Fibroblast of pulmonary artery (primary cell): ENCODE measurements at places on chromosomes 13 and 19.

GRCh38 chr19:17255150-17255621 lies 9.4 kb downstream of the USHBP1 start:
- no peak for DNase-seq

- DNase-seq, result no peak
These were observed 4.6 kb upstream of the SLC25A30 start for GRCh38 chr13:45422731-45423292.

GRCh38 chr13:109899316-109899715 lies 112.9 kb upstream of the IRS2 start:
- no peak for DNase-seq

DNA sequence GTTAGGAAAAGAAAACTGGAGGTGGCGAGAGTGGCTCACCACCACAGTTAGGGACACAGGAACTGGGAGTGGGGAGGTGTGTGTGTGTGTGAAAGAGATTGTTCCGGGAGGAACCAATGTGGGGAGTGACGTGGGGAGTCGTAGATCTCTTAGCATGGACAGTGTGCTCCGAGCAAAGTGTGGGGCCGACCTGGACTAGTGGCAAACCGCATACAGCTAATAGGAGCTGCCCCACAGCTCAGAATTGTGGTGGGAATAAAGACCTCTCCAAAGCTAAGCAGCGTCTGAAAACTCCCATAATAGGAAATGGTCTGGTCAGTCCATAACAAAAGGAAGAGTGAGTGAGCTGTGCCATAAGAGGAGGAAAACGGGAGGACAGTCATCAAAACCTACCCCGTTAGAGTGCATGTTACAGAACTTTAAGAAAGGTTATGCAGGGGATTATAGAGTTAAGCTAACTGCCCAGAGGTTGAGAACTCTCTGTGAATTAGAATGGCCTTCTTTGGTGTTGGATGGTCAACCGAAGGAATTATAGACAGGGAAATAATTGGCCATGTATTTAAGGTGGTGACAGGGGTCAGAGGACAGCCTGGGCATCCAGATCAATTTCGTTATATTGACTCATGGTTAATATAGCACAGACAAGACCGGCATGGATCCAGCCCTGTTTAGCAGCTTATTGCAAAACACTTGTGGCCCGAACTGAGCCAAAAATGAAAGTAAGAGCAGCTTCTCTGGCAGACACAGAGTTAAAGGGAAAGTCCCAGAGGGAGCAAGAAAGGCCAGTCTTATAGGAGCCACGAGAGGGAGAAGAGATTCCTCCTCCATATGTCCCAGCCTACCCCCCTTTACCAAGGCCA lies 8.9 kb upstream of the SLC15A1 start:
- peak; percentile 67 for DNase-seq

DNA sequence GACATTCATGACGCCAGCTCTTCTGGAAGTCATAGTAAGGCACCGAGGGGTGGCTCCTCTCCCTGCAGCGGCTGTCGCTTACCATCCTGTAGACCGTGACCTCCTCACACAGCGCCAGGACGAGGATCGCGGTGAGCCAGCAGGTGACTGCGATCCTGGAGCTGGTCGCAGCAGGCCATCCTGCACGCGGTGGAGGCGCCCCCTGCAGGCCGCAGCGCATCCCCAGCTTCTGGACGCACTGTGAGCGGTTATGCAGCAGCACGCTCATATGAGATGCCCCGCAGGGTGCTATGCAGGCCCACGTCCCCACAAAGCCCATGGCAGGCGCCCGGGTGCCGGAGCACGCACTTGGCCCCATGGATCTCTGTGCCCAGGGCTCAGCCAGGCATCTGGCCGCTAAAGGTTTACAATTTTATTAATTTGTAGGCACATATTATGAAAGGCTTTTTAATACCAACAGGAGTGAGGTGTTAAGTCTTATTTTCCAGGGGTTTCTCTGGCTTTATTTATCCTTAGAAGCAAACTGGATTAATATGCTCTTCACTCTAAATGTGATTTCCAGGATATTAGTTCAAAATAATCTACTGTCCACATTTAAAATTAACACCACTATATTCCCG lies 35.6 kb upstream of the PSPC1 start:
- peak; percentile 42 for DNase-seq

- no peak for DNase-seq
These were observed 285.2 kb upstream of the MAB21L1 start for GRCh38 chr13:35761440-35762252.

GRCh38 chr19:38277549-38277948 lies 13.2 kb downstream of the SPINT2 start:
- DNase-seq, result peak; percentile 60

DNA sequence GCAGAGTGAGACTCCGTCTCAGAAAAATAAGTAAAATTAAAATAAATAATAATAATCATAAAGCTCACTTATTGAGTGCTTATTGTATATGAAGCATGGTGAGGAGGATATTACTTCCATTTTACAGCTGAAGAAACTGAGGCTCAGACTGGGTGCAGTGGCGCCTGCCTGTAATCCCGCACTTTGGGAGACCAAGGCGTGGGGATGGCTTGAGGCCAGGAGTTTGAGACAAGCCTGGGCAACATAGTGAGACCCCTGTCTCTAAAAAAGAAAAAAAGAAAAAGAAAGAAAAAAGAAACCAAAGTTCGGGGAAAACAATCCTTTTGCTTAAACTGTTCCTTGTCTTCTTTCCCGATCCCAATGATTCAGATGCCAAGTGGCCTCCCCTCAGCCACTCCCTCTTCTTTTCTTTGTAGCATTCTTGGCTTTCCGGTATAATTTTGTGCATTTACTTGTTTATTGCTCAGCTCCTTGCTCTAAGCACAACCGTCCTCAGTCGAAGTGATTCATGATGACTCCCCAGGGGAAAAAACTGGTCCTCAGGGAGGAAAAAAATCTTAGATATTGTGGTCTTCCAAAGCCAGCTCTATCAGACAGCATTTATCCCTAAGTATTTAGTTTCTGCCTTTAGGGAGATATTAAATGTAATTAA lies 965 bp upstream of the EIF3G start:
- DNase-seq, result peak; percentile 88
